ENCODE measurements at places on chromosomes 3 and 15.

DNA sequence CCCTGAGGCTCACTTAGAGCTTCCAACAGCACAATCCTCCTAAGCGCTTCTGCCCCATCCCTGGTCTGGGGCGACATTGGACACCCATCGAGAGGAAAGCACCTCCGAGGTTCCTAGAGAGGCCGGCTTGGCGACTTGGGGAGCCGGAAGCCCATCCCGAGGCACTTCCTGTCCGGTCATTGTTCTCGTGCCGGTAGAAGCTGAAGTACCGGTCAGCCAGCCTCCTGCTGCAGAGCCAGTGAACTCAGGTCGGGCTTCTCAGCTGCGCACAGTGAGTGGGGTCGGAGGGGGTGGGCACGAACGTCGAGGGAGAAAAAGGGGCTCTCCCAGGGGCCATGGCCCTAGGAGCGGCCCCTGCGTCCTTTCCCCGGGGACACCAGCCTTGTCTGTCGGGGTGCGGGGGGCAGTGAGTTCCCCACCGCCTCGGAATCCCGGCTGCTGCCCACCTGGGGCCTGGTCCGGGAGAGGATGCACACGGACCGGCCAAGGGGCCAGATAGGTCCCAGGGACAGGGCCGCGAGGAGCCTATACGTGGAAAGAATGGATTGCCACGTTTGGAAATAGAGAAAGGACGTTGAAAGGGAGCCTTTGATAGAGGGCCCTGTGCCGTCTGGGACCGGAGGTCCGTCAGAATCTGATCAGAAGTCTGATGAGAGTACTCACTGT is at the start of gene ZNF35:
Gene ZNF35, plus strand, starts transcription at position 169 of the 666 bp plus-strand sequence. CDS start 2,336 bp downstream, outside the sequence.
- DNase-seq = peak; percentile 94

GRCh38 chr3:64266065-64266931 is 41.0 kb upstream of the PRICKLE2 start:
- DNase-seq = no peak

GRCh38 chr3:70863049-70863448 is 550.6 kb upstream of the MDFIC2 start:
- DNase-seq = no peak

DNA sequence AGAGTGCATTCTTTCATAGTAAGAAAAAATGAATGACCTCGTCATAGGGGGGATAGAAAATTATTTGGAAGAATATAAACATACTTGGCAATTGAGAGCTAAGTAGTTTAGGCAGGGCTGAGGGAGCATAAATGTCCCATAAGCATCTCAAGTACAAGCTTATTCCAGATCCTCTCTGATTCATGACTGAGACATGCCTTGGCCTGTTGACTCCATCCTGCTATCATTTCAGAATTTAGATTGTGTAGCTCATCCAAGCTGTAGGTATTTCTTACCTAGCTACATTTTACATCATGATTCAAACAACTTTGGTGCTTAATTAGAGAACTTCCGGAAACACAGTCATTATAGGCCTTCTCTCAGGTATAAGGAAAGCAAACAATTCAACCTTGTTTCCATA is 12.3 kb downstream of the POGLUT1 start:
- DNase-seq = no peak

GRCh38 chr3:77620009-77620408 is 580.1 kb downstream of the ROBO2 start:
- DNase-seq = no peak

DNA sequence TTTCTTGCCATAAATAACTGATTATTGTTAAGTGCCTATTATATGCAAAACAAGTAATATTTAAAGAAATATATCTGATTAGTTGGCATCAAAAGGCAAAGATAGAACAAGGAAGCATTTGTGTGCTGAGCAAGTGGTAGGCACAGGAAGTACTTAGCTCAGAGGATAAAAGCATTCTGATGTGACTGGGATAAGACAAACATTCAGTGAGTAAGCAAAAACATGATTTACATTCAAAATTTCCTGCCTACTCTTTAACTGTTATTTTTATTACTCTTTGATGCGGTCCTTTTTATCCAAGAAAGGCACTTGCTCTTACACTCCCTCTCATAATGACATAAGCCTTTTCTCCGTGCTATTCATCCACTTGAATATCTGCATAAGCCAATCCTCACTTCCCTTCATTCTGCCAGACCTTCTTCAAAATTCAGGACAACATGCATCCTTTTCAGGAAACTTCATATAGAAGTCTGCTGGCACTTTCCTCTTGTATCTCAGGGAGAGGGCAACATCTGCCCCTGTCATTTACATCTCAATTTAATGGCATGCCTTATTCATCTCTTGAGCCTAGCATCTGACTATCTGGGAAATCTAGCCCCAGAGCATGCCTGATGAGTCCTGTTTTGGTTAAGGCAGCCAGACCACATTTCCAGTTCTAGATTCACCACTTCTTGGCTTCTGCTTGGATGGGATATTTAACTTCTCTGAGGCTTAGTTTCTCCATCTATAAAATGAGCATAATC is 478.2 kb upstream of the ROBO2 start:
- peak; percentile 60 for DNase-seq

- no peak for DNase-seq
Measured at GRCh38 chr3:122263974-122264588, 61.0 kb upstream of the CSTA start.

GRCh38 chr3:176088962-176089383 is 1108.3 kb downstream of the TBL1XR1 start:
- DNase-seq = no peak

- DNase-seq = no peak
Measured at GRCh38 chr3:190537146-190537545, 23.3 kb downstream of the IL1RAP start.

GRCh38 chr3:141920701-141921100 is 44.3 kb downstream of the ATP1B3 start:
- DNase-seq = no peak

DNA sequence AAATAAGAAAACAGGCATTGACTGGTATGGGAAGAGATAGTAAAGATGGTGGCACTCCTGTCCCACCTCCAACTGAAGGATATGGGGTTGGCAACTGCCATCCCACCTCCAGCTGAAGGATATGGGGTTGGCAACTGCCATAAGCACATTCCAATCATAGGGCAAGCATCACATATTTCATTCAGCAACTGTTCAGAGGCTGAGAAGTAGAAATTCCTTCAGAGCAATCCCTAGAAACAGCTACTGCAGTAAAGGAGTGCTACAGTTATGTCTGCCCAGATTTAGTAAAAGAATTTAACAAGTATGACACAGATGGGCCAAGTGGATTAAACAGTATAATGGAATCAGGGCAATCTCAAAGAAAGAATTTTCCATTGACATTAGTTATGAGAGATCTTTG is 156.8 kb downstream of the IMPG2 start:
- DNase-seq = no peak

- no peak for DNase-seq
Measured at GRCh38 chr3:124805671-124806070, 75.4 kb downstream of the UMPS start.

- DNase-seq = no peak
Measured at GRCh38 chr3:6680119-6680806, 180.7 kb upstream of the GRM7 start.

DNA sequence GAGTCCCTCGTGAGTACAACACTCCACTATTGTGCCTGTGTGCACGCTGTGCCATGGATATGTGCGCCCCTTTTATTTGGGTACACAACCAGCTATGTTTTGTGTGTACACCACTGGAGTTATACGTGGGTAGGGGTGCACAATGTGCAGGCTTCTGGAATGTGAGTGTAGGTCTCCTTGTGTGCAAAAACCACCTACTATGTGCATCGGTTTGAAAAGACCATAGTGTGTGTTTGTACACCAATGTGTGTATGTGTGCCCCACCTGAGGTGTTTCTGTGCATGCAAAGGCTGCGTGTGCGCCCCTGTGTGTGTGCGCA is 86.4 kb upstream of the ALDH1L1 start:
- no peak for DNase-seq

DNA sequence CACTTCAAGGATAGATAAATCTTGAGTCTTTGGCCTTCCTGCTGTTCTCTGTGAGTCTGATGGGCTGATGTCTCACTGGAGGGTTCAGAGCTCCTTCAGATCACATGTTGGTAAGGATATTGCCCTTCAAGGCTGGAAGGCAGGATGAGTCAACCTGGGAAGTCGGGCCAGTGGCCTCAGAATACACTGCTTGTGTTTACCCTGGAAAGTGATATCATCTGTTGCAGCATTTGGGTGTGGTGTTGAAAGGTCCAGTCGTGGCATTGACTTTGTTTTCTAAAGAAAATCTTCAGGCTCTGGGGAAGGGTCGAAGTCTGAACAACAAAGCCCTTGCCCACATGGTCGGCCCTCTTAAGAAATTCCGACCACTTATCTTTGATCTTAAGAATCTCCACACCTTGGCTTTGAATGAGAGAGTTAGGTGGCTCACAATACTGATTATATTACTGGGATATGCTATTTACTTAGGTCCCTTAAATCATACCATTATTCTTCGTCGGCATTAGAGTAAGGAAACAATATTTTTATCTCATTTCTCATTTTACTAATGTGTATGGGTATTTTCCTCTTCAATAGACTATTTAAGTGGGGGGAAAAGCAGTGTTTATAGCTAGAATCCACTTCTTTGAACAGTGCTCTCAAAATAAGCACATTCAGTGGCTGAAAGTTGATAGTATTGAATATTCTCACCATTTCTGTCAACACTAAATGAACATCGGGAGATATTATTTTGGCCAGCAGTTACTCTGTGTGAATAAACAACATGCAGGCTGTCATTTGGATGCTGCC is 303.9 kb upstream of the RASGRP1 start:
- peak; percentile 93 for DNase-seq

DNA sequence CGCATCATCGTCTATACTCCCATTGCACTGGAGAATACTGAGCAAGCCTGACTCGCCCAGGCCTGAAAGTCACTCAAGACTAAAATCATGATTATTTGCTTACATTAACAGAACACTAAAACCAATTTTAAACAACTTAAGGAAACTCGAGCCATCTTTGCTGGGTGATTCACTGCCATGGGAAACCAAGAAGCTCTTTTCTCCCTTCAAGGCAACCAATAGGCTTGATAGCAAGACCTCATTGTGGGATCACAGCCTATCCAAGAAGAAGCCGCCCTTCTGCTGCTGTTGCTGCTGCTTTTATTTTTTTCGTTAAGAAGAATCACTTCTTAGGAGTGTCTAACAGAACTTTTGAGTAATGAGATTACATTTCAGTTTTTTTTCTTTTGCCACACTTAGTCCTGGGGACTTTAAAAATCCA is 479.4 kb downstream of the FOXP1 start:
- no peak for DNase-seq

Data from islet precursor cell (in vitro differentiated cells).